Left renal cortex interstitium (tissue), 4 donors: ENCODE measurements at places on chromosomes 16 and 17.

DNA sequence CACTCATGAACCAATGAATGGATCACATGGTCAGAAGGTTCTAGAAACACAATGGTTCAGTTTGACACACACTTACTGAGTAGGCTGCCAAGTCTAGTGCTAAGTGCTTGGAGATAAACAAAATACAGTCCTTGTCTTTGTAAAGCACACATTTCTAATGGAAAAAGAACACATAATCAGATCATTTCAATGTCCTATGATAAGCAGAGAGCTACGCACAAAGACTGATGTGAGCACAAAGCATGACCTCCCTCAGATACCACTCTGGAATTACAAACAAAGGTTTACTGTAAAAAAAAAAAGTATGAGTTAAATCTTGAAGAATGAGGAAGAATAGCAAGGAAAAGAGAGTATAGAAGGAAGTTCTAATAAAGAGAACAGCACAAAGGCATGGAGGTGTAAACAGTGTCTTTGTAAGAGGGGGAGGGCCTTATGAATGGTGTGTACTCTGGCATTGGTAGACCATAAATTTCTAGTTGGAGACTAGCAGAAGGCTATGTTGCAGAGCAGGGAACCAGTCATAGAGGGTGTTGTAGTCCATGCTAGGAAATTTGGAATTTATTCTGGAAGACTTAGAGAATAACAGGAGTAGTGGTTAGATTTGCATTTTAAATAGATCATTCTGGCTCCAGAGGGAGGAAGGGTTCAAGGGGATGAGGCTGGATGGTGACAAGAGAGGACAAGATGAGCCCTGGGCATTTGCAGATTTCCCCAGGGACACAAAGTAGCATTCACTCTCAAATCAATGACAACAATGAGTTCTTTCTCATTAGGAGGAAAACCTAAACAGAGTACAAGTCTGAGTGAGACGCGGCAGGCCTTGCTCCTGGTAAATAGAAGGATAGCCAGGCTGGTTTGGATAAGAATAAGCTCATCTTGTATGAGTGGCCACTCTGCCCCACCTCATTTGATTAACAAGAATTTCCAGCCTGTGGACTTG lies 468.0 kb downstream of the TOX3 start:
- DNase-seq: no peak

GRCh38 chr16:88763502-88764053 lies 21.4 kb downstream of the PIEZO1 start:
- no peak for DNase-seq

DNA sequence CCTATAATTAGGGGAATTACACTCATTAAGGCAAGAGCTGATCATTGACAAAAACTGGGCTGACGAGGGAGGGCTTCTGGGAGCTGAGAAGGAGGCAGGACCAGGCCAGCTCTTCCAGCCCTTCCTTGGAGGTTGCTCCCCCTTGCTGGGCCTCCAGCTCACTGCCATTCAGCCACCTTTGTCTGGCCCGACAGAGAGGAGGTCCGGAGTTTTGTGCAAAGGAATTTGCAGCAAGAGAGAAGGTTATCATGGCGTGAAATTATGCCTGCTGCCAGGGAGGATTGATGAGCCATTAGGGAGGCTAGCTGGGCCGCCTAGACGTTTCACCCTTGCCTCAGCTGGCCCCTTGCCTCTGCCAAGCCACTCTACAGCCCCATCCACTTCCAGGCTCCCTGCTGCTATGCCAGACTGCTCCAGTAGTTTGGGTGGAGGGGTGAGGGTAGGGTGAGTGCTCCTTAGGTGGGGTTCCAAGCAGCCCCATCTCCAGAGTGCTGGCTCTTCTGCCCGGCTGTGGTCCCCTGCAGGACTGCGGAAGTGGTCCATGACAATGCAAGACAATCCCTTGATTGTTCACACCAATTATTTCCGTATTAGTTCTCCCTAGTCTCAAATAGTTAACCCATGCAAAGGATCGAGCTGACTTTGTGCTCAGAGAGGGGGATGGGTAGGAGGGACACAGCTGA lies 17.1 kb upstream of the PHF12 start:
- no peak for DNase-seq

DNA sequence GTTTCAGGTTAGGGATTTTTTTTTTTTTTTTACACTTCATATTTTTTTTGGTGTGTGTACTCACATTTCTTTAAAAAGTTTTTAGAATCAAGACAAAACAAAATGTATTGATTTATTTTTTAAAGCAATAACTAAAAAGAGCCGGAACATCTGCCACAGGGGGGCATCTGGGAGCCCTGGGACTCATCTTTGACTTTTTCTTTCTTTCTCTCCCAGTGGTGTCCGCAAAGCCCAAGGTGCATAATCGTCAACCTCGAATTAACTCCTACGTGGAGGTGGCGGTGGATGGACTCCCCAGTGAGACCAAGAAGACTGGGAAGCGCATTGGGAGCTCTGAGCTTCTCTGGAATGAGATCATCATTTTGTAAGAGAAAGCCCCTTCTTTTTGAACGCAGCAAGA lies 36.3 kb downstream of the WWP2 start:
- no peak for DNase-seq

DNA sequence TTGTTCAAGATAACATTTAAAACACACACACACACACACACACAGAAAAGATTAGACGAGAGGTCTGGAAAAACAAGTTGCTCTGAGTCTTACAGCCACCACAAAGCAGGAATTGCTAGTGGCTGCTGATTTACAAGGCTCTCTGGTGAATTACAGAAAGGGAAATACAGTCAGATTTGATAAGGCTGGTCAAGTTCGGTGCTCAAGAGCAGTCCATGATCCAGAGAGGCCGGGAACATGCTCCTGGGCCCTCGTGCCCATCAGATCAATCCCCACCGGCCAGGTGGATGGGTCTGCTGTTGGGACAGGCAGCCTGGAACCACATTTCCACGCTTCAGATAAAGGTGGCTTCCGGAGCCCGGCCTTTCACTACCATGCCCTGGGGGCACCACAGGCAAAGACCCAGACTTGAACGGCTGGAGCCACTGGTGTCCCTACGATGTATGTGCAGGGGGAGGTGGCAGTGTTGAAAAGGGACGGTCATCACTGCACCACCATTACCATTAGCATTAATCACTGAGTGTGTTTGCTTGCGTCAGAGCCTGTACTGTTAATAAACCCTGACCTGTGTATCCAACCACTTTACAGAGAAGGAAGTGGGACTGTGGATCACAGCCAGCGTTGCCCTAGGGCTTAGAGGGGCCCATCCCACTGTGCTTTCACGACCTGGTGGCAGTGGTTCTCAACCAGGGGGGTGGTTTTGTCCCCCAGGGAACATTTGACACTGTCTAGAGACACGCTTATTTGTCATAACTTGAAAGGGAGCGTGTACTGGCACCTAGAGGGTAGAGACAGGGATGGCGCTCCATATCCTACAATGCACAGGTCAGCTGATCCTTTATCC lies 95.1 kb downstream of the XYLT1 start:
- DNase-seq: no peak

- no peak for DNase-seq
Observed at GRCh38 chr17:33183487-33184026, 109.5 kb downstream of the ASIC2 start.

- no peak for DNase-seq
Observed at GRCh38 chr17:35614810-35615209, 27.7 kb downstream of the AP2B1 start.

GRCh38 chr17:82103553-82104451 lies 5.8 kb upstream of the FASN start:
- DNase-seq: no peak

DNA sequence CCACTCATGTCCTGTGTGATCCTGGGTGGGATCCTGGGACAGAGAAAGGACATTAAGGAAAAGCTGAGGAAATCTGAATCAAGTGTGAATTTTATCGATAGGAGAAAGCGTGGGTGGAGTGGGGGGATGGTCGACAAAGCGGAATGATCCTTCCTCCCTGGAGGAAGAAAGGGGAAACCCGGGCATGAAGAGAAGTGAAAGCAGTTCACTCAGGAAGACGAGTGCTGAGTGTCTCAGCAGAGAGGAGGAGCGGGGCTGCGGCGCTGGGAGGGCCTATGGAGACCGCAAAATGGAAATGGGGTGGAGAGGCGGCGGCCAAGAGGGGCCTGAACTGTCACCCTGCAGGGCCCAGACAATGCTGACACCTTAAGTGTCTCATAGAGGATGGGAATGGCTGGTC lies 8.7 kb downstream of the ZDHHC7 start:
- no peak for DNase-seq

DNA sequence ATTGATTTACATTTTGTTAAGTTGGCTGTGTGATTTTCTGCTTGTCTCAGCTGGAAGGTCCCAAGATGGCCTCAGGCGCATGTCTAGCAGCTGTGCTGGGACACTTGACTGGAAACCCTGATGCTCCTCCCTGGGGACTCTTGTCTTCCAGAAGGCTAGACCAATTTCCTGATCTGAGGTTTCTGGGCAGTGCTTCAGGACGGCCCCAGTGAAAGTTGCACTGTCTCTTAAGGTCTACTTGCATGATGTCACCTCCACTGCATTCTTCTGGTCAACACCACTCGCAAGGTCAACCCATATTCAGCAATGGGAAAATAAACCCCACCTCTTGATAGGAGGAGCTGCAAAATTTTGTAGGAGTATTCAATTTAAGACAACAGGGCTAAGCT lies 116.0 kb downstream of the SALL1 start:
- DNase-seq: no peak

DNA sequence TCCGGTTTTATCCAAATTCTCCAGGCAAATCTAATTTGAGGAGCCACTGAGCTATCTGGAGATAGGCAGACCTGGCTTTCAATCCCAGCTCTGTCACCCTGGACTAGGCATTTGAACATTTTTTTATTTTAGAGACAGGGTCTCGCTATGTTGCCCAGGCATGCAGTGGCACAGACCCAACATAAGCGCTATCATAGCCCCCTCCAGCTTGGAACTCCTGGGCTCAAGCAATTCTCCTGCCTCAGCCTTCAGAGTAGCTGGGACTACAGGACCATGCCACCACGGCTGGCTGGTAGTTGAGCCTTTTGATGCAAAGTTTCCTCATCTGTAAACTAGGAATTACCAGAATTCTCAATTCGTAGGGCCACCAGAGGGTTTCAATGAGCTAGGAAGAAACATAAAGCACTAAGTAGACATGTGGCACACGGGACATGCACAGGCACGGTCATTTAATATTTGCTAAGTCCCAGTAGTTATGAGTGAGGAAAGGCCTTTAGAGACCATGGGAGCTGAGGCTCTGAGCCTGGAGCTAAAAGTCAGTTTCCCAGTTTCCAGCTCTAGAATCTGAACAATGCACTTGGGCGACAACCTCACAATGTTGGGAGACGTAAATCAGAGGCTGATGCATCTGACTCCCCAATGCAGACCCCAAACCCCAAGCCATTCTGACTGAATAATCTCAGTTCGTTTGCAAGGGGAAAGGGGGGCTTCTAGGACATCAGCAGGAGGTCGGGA lies 1.1 kb downstream of the ELOB start:
- no peak for DNase-seq

DNA sequence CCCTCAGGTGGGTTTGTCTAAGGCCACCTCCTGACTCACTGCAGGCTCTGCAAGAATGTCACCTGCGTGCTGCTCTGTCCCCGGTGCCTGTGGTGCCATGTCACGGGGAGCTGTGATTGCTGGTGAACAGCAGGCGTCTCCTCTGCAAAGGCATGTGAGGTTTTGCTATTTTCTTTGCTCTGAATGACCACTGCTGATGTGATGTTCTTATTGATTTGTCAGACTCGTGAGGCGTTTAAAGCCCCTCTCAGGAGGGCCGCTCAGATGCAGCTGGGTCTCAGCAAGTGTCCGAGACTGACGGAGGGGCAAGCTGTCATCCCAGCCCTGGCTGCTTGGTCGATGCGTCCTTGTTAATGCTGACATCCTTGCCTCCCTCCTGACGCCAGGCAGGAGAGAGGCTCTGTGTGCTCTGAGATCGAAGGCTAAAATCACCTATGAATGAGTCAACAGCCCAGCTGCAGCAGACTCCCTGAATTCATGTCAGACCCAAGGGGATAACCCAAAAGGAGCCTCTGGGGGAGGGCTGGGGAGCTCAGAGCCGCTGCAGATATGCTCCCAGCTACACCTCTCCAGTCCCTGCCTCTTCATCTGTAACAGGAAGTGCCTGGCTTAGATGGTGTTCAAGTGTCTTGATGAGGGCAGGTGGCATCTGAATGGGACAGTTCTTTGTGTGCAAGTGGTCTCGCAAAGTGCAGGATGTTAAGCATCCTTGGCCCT lies 11.8 kb upstream of the PEMT start:
- no peak for DNase-seq

DNA sequence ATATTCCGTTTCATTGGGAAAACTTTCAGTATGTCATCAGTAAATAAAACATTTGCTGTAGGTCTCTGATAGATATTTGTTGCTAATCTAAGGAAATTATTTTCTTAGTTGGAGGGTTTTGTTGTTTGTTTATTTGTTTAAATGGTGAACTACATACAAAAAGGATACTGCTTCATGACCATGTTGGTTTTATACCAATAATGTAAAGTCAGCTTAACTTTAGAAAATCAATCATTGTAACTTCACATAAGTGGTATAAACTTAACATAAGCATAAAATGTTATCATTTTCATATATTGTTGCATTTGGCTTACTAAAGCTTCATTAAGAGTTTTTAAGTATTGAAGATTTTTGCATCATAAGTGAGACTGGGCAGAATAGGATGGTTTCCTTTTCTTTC lies 57.9 kb downstream of the NSRP1 start:
- DNase-seq: no peak

DNA sequence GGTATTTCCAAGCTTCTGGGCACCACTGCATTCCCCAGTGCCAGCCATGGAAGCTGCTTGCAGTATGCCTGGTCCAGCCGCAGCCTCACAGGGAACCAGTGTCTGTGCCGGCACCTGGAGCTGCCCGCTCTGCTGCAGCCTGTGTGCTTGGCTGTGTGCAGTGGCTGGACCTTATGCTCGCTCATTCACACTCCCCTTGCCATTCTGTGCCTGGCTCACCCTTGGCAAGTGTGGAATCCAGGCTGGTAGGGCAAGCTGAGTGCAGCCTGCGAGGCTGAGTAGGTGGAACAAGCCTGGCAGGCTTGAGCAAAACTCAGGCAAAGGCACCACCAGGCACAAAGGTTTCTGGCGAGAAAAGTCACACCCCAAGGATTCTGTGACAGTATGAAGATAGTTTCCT lies 144.0 kb downstream of the MYO1D start:
- no peak for DNase-seq

- DNase-seq: no peak
Observed at GRCh38 chr17:47869114-47869513, 18.2 kb upstream of the SP6 start.

GRCh38 chr17:70120425-70120824 lies 45.4 kb downstream of the KCNJ16 start:
- DNase-seq: no peak
